Anterior cingulate cortex (tissue), 58 donors: ENCODE measurements at places on chromosomes 6 and 20.
A peak's percentile ranks its signal among the peaks of the same experiment; 100 is the strongest.

DNA sequence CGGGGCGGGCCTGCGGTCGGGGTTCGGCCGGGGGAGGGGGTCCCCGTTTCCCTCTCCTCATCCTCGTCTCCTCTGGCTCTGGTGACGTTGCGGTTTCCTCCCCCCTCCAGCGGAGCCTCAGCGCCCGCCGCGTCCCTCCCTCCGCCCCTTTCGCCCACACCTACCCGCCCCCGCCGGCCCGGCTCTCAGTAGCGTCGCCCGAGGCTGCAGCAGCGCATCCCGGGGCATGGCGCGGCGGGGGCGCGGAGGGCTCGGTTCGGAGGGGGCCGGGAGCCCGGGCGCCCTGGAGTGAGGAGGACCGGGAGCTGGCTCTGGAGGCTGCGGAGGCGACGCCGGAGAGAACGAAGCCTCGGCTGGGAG, at the start of gene DSE:
Gene DSE, plus strand, starts transcription at position 188 of the 360 bp plus-strand sequence. CDS start 28,304 bp downstream, outside the sequence.
- peak; percentile 66 for DNase-seq

DNA sequence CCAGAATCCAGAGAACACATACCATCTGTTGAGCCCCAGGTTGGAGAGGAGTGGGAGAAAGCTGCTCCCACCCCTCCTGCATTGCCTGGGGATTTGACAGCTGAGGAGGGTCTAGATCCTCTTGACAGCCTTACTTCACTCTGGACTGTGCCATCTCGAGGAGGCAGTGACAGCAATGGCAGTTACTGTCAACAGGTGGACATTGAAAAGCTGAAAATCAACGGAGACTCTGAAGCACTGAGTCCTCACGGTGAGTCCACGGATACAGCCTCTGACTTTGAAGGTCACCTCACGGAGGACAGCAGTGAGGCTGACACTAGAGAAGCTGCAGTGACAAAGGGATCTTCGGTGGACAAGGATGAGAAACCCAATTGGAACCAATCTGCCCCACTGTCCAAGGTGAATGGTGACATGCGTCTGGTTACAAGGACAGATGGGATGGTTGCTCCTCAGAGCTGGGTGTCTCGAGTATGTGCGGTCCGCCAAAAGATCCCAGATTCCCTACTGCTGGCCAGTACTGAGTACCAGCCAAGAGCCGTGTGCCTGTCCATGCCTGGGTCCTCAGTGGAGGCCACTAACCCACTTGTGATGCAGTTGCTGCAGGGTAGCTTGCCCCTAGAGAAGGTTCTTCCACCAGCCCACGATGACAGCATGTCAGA, 77.4 kb downstream of the ASXL1 start:
- no peak for DNase-seq

- no peak for DNase-seq
Observed at GRCh38 chr6:91114123-91114708, 527.3 kb upstream of the MAP3K7 start.

DNA sequence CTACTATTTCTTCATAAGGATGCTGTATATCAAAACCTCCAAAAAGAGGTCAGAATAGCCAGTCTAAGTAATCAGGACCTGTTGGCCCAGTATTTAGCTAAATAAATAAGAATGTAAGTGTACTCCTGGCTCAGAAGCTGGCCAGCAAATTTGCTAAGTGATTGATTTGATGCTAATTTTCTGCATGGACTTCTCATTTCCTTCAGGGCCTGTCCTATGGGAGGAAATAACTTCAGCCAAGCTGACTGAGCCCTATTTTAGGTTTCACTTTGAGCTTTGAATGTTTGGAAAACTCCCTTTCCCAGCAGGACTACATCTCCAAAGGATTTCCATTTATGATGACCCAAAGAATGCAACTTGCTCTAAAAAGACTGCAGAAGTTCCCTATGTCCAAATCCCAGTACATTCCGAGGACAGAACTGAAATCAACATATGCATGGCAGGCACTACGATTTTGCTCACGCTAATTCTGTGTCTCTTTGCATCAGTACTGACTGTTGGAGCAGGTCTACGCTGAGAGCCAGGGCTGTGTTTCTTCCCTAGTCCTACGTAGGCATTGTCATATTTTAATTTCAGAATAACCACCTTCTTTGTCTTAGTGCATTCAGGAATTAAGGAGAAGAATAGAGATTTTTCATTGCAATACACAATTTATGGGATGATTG, 441.4 kb upstream of the PLCB4 start:
- no peak for DNase-seq
